ENCODE measurements at places on chromosomes 3 and 15. TPM values are rescaled to one million over a fixed set of nuclear protein-coding genes. Genes with fewer than 3 reads are reported as not detected.

DNA sequence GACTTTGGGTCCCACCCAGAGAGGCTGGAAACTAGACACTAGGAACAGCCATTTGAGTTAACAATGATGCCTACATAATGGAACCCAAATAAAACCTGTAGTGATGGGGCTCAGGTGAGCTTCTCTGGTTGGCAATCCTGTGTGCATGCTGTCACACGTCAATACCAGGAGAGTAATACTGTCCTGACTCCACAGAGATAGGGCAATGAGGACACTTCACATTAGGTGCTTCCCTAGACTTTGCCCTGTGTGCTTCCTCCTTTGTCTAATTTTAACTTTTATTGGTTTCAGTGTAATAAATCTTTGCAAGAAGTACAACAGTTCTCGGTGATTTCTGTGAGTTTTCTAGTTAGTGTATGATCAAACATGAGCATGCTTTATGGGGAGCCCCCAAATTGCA lies 281.8 kb upstream of the ARRDC4 start:
- DNase-seq, result no peak

Gene FAM81A
- 10.8 TPM for total RNA-seq

Gene KLF13
- total RNA-seq, result 150 TPM

DNA sequence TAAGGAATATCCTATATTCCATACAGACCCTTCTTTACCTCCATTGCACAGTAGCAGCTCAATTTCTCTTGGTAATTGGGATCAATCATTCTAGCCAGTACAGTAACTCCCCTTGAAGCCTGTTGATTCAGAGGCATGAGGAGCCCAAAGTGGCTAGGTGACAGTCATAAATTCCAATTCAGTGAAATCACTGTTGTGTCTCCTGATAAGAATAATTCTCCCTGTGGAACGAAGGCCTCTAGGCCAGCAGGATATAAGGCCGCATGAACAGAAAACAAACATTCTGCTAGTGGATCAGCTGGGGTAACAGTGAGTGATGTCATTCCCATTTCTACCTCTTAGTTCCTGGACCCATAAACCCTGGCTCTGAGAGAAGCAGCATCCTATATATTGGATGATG lies 696.3 kb downstream of the NR2F2 start:
- DNase-seq, result no peak

Gene ETV5
- total RNA-seq, result 43.3 TPM

Gene GNAT1
- not detected for total RNA-seq

GRCh38 chr3:43094851-43095250 lies 11.0 kb downstream of the POMGNT2 start:
- DNase-seq, result no peak

Gene OR5K2
- not detected for total RNA-seq

DNA sequence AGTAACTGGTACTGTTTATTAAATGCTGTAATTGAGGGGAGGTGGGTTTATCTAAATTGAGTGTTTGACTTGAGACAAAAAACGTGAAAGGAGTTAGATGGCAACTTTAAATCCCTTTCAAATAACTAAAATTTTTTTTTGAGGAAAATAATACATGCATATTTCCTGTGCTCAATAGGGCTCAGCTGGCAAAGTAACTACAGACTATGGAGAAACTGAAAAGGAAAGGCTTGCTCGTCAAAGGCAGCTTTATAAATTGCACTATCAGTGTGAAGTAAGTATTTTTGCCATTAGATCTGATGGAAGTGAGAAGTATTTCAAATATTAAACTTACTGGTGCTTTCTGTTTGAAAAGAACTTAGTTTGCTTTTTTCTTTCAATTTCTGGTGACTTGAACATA lies 72.2 kb downstream of the DZIP3 start:
- DNase-seq, result no peak

DNA sequence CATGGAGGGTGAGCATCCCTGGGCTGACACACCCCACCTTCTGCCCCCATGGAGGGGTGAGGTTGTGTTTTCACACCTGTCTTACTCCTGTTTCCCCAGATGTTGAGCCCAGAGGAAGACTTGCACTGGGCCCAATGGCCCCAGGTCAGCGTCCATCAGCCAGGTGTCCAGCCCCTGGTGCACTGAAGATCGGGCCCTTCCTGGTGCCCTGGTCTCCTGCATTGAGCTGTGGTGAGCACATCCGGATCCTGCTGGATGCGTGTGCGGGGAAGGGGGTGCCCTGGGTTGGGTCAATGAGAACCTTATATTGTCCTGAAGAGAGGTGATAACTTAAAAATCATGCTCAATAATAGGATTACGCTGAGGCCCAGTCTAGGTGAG lies 227.3 kb downstream of the SNRPN start:
- peak; percentile 15 for DNase-seq

Gene CRABP1
- total RNA-seq, result not detected

- DNase-seq, result no peak
These were observed 38.1 kb downstream of the UBE2E2 start for GRCh38 chr3:23241256-23241655.

GRCh38 chr3:133273346-133273745 lies 126.5 kb upstream of the BFSP2 start:
- no peak for DNase-seq

DNA sequence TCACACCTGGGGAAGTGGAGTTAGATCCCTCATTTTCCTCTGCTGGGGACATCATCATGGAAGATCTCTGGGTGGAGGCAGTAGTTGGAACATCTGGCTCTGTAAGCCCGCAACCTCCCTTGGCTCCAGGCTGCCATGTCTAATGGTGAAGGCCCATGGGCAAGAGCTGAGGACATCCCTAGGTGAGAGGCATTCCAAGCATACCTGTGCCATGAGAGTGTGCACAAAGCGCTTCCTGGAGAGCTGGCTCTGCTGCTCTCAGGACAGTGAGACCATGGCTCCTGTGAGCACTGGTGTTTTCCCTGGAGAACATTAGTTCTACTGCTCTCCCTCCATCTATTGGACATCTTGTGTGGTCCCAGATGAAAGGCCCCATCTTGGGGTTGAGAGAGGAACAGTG lies 7.7 kb downstream of the MAPKAPK3 start:
- DNase-seq, result no peak

DNA sequence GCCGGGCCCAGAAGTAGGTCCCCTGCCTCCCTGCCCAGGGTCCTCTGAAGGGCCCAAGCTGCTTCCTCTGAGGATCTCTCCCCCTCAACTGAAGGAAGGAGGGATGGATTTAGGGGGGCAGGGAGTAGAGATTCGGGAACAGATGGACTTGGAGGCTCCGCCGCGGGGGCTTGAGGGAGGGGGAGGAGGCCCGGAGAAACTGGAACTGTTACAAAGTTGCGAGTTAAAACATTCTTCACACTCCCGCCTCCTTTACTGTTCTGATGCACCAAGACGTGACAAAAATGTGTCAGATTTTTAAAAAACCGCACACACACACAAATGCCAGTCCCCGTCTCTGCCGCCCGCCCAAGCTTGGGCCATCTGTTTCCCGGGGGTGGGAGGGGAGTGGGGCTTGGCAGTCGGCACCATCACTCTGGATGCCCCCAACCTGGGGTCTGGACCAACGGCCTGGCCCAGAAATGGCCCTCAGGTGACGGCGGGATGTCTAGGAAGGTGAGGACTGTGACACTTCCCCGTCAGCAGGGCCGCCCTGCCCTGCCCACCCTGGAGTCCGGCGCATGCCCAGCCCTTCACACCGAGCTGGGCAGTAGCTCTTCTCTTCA lies 25.0 kb upstream of the LINGO1 start:
- DNase-seq, result no peak

- DNase-seq, result no peak
These were observed 113.9 kb upstream of the TMCO5A start for GRCh38 chr15:37820380-37821128.

Gene CELSR3
- total RNA-seq, result 1.3 TPM

GRCh38 chr3:141255846-141256261 lies 24.2 kb downstream of the PXYLP1 start:
- DNase-seq, result no peak

Gene MTMR10
- 28.6 TPM for total RNA-seq

DNA sequence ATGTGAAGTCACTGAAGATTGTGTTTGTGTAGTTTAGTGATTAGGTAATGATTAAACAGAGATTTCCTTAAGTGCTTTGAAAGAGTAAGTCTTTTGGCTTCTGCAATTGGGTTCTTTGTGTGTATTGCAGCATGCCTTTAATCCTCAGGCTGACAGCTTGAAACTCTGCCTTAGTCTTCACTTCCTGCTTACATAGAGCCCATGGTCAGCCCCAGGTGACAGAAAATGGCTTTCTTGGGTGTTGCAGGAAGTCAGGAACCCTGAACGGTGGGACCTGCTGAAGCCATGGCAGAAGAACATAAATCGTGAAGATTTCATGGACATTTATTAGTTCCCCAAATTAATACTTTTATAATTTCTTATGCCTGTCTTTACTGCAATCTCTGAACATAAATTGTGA lies 61.3 kb downstream of the KBTBD8 start:
- DNase-seq, result no peak

Gene MASP1
- total RNA-seq, result 0.59 TPM

GRCh38 chr15:32928876-32929275 lies 211.1 kb downstream of the GREM1 start:
- no peak for DNase-seq

DNA sequence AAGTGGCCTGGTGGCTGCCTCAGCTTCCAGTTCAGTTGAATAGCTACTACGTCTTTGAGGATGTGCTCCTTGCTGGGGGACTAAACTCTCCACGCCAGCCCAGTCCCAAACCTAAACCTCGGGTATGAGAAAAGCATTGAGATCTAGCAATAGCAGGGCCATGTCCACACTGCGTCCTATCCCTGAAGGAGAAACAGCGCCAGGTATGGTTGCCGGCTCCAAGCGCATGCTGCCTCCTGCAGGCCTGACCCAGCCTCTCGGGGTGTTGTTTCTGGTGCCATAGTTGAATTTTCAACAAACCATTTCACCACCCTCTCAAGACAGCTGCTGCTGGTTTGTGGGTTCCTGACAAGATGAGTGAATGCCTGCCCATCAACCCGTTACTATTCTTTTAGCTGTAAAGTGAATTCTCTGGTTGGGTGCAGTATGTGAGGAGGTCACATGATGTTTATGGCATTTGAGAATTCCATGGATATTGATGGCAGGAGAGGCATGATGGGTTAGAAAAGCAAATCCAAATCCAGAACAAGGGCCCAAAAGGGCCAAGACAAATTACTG lies 13.0 kb upstream of the SLC28A1 start:
- DNase-seq, result no peak

Gene CERS3
- not detected for total RNA-seq

DNA sequence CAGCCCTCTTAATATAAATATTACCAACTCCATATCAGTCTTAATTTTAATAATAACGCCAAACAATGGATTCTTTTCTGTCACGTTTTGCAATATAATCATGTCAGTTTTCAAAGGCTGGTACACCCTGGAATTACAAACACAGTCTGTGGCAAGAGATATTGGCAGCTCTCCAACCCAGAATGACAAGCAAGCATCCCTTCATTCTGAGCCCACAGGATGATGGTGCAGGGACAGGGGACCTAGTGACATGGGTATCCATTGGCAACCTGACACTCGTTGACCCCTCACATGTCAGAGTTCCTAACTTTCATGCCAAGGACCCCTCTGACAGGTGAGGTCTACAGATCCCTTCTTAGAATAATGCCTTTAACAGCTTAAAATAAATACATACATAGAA lies 154.5 kb upstream of the TSC22D2 start:
- no peak for DNase-seq

DNA sequence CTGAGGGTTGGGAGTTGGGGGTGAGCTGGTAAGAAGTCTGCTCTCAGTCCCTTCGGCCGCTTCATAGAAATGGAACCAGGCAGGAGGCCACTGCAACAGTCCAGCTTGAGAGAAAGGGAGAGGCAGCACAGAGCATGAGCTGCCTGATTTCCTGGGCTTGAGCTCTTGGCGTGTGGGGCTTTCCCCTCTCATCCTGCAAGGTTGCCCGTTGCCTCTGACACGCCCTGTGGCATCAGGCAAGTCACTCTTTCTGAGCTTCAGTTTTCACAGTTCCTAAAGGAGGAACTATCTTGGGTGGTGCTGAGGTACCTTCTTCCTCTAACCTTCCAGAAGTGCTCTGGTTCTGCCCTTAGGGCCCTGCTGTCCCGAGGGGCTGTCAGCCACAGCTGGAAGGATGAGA lies 4.9 kb downstream of the MESP2 start:
- no peak for DNase-seq

DNA sequence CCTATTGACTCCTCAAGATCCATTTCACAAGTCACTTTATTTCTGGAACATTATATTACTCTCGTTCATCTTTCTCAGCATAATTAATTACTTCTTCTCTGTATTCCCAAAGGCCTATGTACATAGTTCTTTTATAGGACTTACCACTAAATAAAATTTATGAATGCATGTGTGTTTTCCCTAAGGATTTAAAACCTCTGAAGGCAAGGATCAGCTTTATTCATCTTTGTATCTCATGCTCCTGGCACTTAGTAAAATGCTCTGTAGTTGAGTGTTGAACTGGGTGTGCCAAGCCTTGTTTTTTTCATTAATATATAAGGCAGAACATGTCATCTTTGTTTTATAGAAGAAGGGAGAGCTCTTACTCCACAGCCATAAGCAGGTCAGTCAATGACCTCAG lies 194.1 kb upstream of the ZPLD1 start:
- DNase-seq, result no peak

- DNase-seq, result no peak
These were observed 56.4 kb upstream of the POU1F1 start for GRCh38 chr3:87332789-87333188.

Gene THRB
- 12.6 TPM for total RNA-seq

- no peak for DNase-seq
These were observed 8.5 kb downstream of the VEPH1 start for GRCh38 chr3:157494581-157495281.

DNA sequence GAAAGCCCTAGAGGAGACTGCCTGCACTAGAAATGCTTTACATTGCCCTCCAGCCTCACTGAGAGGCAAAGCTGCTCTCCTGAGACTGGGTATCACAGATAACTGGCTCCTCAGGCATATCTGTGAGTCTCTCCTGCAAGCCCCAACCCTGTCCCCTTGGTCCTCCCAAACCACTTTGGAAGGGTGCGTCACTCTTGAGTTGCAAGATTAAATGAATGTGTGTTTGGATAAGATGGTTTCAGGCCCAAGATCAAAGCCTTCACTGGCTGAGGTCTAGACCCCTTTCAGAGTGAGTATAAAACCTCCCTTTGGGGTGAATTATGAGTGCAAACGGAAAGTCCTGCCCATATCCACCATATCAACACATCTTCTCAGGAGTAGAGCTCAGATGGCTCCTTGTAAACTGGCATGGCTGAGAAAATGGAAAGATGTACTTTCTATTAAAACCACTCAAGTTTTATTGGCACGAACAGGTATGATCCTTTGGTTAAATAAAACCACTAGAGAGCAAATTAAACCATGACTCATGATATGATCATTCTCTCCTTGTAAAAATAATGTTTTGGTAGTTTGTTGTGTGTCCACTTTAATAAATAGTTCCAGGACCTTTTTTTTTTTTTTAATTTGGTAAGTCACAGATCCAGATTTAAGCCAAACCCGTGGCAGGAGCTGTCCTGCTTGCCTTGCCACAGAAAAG lies 164.0 kb downstream of the CHST2 start:
- DNase-seq, result no peak

GRCh38 chr3:16060358-16060852 lies 114.1 kb upstream of the GALNT15 start:
- no peak for DNase-seq

Gene PLSCR5
- total RNA-seq, result not detected

Measured in upper lobe of left lung (tissue), 6 donors.